ENCODE measurements at places on chromosomes 5 and 9.

DNA sequence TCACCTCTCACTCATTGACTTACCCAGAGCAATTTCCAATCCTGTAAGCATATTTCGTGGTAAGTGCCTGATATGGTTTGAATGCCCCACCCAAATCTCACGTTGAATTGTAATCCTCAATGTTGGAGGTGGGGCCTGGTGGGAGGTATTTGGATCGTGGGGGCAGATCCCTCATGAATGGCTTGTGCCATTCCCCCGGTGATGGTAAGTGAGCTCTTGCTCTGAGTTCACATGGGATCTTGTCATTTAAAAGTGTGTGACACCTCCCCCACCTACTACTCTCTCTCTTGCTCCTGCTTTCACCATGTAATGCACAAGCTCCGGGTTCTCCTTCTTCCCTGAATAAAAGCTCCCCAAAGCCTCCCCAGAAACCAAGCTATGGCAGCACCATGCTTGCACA, 1165.5 kb downstream of the CDH12 start:
- no peak for DNase-seq

- no peak for DNase-seq
Observed at GRCh38 chr5:112958093-112959088, 18.2 kb upstream of the DCP2 start.

DNA sequence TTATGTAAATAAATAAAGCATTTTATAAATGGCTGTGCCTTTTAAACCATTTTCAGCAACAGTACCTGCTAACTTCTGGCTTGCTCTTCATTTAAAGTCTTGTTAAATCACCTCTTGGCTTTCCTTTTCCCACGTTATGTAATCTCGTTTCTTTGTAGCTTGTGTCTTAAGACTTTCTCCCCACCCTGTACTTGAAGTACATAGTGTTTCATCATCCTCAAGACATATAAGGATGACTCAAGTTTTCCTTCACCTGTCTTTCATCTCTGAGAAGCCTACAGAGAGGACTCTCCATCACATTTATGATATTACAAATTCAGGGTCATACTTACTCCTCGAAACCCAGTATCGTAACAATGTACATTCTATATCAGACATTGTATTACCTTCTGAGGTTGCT, 33.9 kb downstream of the PRELID2 start:
- DNase-seq, result no peak

DNA sequence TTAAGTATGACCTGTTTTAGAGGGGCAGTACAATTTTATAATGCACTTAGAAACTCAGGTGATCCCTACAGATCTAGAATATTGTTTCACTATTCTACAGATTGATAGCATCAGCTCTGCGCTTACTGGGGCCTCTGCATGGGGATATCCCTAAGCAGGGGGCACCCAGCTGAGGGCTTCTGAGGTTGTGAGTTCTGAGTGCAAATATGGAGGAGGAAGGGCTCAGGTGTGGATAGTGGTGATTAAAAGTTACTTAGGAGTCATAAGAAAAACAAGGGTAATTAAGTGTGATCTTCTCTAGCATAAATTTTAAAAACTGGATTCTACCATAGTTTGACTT, 274.4 kb downstream of the EFNA5 start:
- no peak for DNase-seq

GRCh38 chr5:93343570-93343969, 237.4 kb downstream of the NR2F1-AS1 start:
- no peak for DNase-seq

DNA sequence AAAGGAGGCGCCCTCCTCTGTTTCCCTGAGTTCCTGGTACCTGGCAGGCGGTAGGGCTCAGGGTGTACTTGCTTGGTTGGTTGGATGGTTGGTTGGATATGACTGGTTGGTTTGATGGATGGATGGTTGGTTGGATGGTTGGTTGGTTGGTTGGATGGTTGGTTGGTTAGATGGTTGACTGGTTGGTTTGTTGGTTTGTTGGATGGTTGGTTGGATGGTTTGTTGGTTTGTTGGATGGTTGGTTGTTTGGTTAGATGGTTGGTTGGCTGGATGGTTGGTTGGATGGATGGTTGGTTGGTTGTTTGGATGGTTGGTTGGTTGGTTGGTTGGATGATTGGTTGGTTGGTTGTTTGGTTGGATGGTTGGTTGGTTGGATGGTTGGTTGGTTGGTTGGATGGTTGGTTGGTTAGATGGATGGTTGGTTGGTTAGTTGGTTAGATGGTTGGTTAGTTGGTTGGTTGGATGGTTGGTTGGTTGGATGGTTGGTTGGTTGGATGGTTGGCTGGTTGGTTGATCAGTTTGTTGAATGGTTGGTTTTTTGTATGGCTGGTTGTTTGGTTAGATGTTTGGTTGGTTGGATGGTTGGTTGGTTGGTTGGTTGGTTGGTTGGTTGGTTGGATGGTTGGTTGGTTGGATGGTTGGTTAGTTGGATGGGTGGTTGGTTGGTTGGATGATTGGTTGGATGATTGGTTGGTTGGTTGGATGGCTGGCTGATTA, 6.5 kb upstream of the TMEM250 start:
- no peak for DNase-seq

DNA sequence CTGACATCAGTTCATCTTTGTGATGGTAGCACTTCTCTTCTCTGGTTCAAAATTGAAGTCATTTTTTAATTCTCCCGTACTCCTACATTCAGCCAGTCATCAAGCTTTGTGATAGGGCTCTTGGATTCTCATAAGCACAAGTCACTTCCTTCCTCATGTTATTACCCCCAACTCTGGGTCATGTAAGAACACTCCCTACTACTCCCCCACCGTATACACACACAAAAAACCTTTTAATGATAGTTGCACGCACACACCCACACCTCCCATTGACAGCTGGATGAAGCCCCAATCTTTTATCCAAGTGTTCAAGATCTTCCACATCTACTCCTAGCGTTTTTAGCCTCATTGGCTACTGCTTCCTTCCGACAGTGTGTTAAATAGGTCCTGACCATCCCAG, 16.8 kb downstream of the KDM3B start:
- DNase-seq, result no peak

- DNase-seq, result no peak
Observed at GRCh38 chr5:141521244-141521781, 32.4 kb downstream of the PCDHGC5 start.

GRCh38 chr9:135847833-135848232, 59.5 kb downstream of the CAMSAP1 start:
- no peak for DNase-seq

DNA sequence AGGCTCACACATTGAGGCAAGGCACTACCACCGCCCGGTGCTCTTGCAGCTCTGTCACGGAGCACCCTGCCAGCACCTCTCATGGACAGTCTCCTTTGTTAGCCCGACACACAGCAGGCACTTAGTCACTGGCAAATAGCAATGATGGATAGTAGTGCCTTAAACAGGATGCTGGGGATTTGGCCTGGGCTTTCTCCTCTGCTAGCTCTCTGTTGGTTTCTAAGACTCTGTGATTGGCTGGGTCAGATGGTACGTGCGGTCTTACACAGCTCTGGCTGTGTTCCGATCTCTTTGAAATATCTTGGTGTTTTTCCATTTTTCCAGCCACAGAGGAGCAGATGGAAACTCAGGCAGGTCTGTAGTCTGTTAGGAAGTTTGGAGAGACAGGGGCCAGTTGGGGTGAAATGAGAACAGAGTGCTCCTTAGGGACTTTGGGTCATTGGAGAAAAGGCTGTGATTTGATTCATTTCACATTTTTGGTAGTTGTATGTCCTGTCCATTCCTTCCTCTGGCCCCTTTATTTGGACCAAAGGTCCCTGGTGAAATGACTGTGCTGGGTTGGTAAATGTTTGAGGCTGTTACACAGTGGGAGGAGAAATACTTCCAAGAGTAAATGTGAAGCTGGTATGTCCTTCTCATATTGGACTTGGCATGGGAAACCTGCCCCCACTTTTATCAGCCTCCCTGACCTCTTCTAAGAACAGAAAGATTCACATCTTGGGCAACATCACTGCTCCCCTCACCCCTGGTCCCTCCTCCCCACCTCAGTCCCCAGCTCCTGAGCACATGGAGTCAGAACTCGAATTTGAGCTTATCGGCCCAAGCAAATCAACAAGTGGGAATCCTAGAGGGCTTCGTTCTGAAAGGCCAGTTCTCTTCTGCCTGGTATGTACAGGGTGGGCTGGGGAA, 3.4 kb downstream of the SMIM3 start:
- DNase-seq, result no peak

GRCh38 chr5:139619861-139620260, 28.3 kb upstream of the CXXC5 start:
- no peak for DNase-seq

GRCh38 chr5:66527478-66528035, 68.6 kb upstream of the MAST4 start:
- DNase-seq, result no peak

DNA sequence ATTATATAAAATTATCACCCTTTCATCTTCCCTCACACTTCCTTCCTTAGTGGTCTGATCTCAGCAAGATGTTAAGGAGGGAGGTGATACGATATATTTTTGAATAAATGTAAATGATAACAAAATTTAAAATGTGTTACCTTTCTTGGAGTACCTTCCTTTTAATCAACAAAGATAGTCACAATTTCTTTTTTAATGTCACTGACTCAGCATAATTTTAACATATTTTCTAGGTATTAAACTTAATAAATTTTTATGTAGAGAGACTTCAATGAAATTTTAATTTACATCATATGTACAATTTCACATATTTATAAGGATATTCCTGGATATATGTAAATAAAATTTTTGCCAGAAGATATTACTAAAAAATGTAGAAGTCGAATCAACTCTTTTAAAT, 125.0 kb upstream of the FBN2 start:
- DNase-seq, result no peak

DNA sequence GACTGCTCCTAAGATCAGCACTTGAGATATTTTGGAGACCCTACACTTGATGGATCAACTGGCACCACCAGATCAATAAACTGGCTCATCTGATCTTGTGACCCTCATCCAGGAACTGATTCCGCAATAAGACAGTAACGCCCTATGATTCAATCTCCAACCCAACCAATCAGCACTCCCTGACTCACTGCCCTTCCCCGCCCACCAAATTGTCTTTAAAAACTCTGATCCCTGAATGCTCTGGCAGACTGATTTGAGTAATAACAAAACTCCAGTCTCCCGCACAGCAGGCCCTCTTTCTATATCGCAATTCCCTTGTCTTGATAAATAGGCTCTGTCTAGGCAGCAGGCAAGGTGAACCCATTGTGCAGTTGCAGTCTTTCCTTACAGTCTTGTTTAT, 677.0 kb downstream of the LRRC70 start:
- DNase-seq, result peak; percentile 16

DNA sequence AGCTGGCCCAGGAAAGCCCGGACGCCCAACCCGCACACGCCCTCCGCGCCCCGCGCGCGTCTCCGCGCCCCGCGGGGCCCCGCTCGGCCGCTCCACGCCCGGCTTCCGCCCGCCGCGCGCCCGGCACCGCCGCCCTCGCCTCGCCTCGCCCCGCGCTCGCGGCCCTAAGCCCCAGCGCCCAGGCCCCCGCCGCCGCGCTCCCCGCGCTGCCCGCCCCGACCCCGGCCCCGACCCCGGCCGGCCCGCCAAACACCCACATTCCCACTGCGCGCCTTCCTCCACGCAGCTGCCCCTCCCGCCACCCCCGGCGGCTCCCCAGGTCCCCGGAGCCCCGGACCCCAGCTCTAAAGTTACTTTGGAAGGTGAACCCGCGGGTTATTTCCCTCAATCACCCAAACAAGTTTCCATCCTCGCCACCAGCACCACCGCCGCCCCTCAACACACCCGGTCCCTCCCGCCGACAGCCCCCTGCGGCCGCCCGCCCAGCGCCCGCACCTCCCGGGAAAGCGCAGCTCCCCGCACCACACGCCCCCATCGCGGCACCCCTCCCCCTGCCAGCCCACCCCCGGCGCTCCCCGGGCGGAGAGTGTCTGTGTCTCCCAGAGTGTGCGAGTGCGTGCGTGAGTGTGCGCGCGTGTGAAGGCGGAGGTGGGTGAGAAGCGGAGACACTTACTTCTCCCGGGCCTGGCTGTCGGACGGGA, 439 bp downstream of the SSBP2 start:
- no peak for DNase-seq

DNA sequence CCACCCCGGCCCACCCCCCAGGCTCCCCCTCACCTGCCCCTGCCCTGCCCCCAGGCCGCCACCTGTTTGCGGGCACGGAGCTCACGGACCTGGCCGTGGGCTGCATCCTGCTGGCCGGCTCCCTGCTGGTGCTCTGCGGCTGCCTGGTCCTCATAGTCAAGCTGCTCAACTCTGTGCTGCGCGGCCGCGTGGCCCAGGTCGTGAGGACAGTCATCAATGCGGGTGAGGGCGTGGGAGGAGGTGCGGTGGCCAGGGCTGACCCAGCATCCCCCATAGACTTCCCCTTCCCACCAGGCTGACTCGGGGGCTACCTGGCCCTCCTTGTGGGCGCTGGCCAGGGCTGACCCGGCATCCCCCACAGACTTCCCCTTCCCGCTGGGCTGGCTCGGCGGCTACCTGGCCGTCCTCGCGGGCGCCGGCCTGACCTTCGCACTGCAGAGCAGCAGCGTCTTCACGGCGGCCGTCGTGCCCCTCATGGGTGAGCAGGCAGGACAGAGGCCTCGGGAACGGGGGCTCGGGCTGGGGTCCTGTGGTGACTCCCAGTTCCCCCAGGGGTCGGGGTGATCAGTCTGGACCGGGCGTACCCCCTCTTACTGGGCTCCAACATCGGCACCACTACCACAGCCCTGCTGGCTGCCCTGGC, 3.5 kb downstream of the SLC34A3 start:
- no peak for DNase-seq

DNA sequence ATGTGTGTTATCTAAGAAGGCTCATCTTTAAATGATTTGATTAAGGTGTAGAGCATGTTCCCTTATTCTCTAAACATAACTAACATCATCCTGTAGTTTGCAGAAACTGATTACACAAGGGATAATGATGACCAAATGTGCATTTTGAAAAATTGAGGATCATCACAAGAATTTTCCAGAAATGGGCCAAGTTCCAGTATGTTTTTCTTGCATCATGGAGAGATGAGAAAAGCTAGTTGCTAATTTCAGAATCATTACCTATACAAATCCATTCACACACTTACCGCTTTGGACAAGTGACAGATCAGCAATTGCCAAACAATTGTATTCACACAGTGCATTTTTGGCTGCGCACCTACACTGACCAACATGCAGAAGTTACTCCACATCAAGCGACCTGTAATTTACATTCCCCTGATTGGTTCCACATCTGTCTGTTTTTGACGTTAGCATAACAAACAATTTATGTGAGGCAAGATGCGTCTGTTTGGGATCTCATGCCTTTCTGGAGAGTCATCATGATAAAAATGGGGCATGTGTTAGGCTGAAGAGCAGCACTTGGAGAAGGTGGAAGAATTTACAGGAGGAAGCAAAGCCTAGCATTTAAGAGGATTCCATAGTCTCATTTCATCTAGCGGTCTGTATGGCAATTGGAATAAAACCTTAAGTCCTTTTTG, 2.8 kb upstream of the BNC2 start:
- DNase-seq, result no peak

GRCh38 chr5:14873093-14873492, 1.5 kb upstream of the ANKH start:
- no peak for DNase-seq

GRCh38 chr9:112757282-112757883, 6.8 kb downstream of the SNX30 start:
- no peak for DNase-seq

DNA sequence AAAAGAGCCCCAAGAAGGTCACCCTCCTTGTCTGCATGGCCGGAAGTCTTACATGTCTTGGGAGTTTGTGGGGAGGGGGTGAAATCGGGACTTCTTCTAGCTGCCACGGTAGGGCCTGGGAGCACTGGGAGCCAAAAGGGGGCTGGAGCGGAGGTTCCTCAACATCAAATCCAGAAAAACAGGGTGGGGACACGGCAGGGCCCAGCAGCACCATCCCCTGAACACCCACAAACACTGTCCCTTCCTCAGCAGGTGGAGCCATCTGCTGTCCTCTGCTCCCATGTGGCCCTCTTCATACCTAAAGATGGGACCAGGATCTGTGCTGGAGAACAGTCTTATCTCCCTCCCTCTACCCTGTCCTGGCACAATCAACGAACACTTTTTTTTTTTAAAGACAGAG, 2.7 kb downstream of the TERT start:
- no peak for DNase-seq

Data from WTC11 (cell line).